Effector memory CD4-positive, alpha-beta T cell (primary cell): ENCODE measurements at places on chromosomes 12 and 14.

DNA sequence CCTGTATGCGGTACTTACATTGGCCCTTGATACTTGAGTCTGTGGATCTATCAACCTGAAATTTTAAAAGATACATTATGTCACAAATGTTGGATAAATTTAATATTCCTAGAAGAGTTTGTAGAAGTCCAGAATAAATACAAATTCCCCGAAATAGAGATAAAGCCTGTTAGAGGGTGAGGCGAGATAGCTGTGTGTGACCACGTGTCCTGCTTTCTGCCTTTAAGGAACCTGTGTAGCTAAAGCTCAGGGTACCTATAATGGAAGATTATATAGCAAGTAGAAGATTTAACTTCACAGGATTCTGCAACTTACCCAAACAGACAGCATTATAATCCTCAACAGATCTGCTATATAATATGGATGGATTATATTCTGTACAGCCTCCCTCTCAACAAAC lies 58.8 kb downstream of the APPL2 start:
- DNase-seq = no peak

DNA sequence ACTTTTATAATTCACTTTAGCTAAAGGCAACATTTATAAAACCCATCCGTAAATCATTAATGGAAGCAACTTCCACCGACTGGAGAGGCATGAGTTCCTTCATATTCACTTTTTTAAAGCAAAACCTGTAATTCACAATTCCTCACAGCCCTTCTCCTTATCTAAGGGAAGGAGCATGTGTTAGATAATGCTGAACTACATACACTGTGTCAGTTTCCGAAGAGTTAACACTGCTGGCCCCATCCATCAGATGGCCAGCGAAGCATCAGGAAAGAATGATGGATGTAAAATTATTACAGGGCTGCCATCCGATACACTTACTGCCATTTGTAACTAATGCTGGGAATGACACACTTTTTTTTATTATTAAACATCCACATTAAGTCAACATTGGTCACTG lies 392.8 kb downstream of the SOX5 start:
- DNase-seq = no peak

DNA sequence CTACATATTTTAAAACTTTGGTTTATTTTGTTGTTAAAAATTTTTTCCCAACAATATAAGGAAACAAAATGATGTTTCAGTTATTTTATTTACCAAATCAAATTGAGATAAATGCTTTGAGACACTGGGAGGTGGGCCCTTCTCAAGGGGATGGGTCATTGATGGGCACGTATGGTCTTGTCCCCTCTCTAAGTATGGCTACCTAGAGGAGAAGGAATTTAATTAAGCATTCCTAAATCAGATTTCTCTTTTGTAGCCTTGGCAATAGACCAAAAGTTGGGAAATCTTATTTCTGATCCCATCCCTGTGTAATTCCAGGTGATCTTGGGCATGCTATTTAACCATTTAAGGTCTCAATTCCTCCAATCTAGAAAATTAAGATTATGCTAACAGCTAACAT lies 79.0 kb downstream of the SCN8A start:
- no peak for DNase-seq

GRCh38 chr12:4143896-4144295 lies 129.7 kb upstream of the CCND2 start:
- no peak for DNase-seq

DNA sequence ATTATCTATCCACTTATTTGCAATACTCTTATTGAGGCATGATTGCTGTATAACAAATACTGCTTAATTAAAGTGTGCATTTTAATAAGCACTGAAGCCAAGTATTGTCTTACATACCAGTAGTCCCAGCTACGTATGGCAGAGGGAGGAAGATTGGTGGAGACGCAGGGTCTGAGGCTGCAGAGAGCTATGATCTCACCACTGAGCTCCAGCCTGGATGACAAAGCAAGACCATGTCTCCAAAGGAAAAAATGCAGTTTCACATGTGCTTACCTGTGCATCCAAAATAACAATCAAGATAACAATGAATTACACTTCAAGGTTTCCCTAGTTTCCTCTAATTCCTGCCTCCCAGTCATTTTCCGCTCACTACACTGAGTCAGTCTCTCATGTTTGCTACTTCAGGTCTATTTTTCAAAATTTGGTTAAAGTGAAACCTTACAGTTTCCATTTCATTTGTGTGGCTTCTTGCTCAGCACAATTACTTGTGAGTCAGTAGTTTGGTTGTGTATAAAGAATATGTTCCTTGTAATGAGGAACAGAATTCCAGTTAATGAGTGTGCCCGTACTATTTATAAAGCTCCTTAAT lies 1250.1 kb downstream of the TMEM121 start:
- no peak for DNase-seq

GRCh38 chr12:19006626-19007137 lies 122.9 kb upstream of the PLEKHA5 start:
- DNase-seq = no peak

DNA sequence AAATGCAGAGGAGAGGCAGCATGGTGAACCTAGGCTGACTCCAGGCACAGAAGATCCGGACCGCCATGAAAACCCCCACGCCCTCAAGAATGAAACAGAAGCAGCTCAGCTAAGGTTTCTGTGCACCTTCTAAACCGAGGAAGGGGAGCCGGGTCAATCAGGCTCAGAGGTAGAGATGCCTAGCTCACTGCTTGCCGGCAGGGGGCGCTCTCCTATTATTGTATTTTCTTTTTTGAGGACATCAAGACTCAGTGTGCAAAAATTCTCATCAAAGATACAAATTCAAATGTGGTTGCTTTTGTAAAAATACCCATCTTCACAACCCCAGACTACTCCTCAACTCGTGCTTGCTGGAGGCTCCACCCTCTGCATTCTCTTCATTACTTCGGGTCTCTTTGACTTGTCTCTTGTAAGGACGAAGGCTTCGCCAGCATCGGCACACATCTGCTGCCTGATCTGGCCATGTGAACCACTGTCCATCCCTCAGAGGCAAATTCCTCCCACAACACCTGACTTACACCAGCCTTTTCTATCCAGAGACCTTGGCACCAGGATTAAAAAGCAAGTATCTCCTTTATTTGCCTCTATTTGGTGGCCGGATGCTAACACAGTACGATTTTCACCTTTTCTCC lies 33.4 kb upstream of the RNASE3 start:
- DNase-seq = peak; percentile 64

- DNase-seq = no peak
Observed at GRCh38 chr14:77682158-77682553, 25.7 kb downstream of the ALKBH1 start.

DNA sequence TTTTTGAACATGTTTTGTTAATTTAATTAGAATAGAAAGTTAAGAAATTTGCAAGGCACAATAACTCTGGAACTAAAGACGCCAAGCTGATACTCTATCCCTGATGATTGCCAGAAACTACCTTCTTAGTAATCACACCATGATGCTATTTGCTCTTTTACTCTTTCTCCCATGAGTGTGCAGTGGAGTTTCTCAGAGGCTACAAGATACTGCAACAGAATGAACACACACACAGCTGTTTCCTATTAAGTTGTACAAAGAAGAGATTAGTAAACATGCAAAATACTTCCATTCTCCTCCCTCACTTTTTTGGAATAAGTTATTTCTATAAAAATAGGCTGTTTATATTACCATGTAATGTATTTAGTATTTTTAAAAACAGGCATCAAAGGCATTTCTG lies 1367.5 kb downstream of the AACS start:
- DNase-seq = no peak

- no peak for DNase-seq
Observed at GRCh38 chr14:36316131-36316530, 4.3 kb downstream of the MBIP start.

DNA sequence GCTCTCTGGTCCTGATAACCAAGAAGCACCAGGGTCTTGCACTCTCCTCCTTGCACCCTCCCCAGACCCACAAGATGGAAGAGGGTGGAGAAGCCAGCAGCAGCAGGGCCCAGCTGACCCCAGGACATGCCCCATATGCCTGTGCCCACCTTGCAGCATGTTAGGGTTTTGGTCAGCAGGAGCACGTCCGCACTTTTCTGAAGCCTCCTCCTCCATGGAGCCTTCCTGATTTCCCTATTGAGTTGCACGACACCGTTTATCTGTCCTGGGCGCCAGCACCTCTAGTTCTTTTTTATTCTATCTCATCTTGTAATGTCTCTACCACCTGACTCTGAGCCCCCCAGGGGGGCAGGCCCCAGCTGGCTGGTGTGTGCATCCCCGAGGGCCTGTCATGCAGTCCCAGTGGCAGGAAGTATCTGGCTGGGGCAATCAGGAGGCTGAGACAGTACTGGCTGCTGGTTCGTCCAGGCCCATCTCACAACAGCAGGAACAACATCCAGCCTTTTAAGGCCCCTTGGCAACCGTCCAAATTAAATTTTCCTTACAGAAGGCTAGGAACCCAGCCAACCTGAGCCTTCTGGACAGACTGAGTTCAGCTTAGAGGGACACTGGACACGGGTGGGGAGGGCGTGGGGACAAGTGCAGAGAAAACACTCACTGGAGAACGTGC lies 39.6 kb downstream of the CCDC85C start:
- DNase-seq = no peak

- no peak for DNase-seq
Observed at GRCh38 chr12:28460420-28461130, 270.3 kb downstream of the CCDC91 start.

DNA sequence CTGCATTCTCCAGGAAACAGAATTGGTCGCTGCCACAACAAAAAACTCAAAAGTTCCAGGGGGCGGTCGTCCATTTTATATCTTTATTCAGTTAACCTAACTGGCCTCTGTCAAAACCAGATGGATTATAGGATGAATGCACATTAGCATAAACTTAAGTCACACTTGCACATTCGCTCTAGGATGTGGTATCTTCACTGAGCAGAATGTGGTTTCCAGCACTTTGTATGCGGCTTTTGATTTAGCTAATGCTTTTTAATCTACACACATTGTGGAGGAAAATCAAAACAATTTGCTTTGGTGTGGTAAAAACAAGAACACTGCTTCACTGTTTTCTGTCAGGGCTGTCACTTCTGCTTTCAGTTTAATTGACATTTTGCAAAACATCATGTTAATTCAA lies 4.5 kb downstream of the TAS2R50 start:
- no peak for DNase-seq

- no peak for DNase-seq
Observed at GRCh38 chr12:13049816-13050215, 5.6 kb downstream of the FAM234B start.

GRCh38 chr14:61215222-61216020 lies 65.7 kb downstream of the TMEM30B start:
- no peak for DNase-seq

DNA sequence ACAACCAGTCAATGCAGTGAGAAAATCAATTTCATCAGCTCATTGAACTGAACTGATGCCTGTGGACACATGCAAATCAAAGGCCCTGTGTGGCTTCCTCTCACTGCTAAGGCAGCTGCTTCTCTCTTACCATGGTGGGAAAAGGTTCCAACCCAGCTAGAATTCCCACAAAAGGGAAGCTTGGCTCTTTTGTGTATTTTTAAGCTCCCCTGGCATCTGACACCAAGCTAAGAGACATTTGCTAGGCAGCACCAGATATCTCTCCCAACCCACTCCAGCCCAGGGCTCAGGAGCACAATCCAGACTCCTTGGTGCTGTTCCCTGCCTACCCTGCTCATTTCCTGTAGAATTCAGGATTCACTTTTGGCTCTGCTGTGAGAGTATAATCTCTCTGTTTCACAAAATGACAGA lies 129.6 kb downstream of the GXYLT1 start:
- DNase-seq = no peak

GRCh38 chr12:77060883-77061240 lies 4.5 kb downstream of the E2F7 start:
- DNase-seq = no peak

GRCh38 chr12:70721656-70722357 lies 84.6 kb upstream of the PTPRB start:
- no peak for DNase-seq

DNA sequence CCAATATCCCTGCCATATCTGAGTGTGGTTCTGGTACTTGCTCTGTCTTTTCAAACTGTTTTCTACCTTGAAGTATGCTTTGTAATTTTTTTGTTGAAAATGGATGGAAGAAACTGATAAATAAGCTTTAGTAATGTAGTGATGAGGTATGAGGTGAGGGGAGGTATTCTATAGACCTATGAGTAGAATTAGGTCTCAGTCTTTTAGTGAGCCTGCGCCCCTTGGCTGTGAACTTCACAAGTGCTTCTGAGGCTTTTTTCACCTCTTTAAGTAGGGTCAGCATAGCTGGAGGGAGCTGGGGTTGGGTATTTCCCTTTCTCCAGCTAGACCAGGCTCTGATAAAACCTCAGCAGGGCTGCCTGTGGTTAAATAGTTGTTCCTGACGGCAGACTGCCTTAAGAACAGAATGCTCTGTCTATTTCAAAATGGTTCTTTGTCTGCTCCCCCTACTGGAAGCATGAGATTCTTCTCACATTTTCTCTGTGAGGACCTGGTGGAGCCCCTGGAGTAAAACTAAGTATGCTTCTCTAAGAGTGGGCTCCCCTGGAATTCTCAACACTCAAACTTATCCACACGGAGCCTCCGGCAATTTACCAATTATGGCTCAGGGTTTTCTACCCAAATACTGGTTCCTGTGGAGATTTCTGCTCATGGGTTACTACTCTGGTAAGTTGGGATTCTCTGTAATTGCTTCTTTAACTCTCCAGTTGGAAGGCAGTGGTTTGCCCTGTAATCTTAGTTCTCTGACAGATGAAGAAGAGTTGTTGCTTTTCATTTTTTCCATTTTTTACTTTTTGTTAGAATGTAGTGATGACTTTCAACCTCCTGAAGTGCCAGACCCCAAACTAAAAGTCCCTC lies 13.1 kb downstream of the KRT5 start:
- DNase-seq = no peak

DNA sequence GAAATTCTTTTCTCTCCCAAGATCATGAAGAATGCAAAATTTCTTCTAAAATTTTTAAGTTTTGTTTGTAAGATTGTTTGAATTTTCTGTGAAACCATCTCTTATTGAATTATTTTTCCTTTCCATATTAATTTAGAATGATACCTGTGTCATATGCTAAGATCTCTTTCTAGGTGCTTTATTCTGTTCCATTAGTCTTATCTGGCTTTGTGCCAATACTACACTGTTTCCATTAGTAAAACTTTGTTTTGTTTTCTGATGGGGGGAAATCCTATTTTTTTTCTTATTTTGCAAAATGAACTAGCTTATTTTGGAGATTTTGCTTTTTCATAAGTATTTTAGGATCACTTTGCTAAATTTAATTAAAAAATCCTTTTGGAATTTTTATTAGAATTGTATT lies 193.9 kb downstream of the FUT8 start:
- DNase-seq = no peak

DNA sequence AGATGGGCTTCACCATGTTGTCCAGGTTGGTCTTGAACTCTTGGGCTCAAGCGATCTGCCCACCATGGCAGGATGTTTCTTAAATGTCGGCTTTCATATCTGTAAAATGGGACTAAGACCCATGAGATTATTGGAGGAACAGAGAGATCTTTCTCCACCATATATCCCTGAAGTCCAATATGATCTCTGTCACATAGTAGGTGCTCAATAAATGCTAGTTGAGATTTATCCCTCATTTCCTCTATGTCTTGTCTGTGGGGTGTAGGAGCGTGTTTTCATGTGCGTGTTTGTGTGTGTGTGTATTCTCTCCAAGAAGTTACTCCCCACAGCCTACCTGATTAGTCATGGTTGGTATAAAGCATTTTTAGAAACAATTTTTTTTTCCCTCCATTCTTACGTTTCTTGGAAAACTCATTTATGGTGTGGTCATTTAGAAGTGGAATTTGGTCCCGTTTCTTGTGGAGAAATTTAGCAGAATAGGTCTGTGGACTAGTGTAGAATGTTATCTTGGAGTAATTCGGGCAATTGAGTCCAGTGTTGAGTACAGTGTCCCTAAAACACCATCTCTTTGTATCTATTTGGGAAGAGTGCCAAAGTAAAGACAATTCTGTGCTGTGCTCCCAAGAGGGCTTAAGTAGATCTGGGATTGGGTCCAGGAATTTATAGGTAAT lies 4.3 kb downstream of the STRAP start:
- DNase-seq = no peak
